AG20443 (cell line): ENCODE measurements at places on chromosomes 11 and 22.

GRCh38 chr22:21446128-21446826, 20.9 kb upstream of the TMEM191C start:
- no peak for DNase-seq

DNA sequence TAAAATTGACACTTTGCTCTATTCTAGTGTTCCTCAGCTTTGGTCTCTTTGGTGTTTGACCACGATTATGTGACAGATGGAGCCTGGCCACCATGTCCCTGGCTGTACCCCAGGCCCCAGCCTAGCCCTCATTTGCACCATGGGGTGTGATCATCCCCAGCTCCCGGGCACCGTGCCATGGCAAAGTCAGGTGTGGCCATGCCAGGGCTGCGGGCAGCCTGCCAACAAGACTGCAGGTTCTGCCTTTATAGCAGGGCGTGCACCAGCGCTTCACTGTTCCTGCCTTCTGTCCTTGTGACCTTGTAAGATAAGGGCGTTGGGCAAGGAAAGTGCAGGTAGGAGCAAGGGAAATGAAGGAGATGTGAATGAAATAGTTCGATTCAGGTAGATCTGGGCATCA, 22.4 kb upstream of the APOBEC3A start:
- no peak for DNase-seq

GRCh38 chr11:12840871-12841660, 166.8 kb downstream of the TEAD1 start:
- no peak for DNase-seq

- no peak for DNase-seq
These were observed 24.5 kb upstream of the MMP8 start for GRCh38 chr11:102749101-102749722.

DNA sequence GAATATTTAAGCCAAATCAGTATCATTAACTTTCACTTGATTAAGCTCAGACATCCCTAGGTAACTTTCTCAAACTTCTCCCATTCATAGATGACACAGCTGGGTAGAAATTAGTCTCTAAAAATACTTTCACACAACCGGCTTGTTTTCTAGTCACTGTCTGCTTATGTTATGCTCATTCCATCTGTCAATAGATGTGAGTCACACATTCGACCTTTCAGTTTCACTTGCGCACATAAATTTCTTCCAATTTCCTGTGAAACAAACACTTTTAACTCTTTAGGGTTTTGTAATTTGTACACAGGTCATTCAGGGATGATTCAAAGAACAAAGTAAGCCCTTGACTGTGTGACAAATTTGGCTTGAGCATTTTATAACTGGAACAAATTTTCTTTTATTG, 723.0 kb downstream of the KCNA4 start:
- DNase-seq: peak; percentile 43

DNA sequence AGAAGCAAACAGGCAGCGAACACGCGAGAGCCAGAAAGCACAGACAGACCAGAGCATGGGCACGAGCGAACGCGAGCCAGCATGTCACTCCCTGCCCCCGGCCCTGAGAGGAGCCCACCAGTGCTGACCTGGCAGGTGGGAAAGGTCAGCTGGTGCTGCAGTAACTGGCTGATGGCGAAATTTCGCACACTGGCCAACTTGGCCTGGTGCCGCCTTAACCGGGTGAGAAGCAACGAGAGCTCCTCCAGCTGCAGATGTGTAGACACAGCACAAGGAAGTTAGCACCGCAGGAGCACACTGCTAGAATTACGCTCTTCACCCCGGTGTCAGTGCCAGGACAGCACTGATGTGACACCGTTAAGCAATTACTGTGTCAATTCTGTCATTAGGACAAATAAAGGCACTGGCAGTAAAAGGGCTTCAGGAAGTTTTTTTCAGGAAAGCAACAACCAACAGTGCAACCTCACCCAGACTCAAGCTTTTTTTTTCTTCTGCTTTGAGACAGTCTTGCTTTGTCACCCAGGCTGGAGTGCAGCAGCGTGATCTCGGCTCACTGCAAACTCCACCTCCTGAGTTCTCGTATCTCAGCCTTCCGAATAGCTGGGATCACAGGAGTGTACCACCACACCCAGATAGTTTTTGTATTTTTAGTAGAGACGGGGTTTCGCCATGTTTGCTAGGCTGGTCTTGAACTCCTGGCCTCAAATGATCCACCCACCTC, 76.8 kb downstream of the C11orf58 start:
- peak; percentile 75 for DNase-seq

DNA sequence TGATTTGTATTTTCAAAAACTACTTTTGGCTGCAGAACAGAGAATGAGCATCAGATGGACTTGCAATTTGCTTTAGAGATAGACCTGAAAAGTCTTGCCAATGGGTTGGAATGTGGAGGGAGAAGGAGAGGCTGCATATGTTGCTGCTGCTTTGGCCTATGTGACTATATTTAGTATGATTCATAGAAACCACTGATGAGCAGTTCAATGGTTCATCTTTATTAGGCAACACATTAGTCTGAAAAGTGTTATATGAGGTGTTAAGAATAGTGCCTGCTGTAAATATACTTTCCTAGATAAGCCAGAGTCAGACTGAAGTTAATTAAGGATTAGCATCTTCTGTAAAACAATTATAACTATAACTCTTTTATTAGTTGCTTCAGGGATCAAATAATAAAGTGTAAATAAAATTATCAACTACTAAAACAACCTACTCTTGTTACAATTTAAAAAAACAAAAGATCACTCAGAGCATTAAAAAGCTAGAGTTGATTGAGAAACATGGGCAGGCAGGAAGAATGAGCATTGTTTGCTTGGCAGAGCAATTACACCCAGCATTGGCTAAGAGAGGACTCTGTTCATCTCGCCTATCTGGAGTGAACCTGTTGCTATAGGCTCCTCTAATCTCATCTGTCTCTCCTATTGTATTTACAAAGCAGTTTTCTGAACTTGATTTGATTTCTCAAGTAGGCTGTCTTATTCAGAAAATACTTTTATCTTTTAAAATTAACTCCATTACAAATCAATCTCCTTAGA, 36.3 kb downstream of the HORMAD2 start:
- peak; percentile 57 for DNase-seq

GRCh38 chr11:80593648-80594374, 1153.0 kb upstream of the TENM4 start:
- DNase-seq: no peak

- DNase-seq: peak; percentile 50
These were observed 23.0 kb downstream of the CRKL start for GRCh38 chr22:20940186-20940651.

DNA sequence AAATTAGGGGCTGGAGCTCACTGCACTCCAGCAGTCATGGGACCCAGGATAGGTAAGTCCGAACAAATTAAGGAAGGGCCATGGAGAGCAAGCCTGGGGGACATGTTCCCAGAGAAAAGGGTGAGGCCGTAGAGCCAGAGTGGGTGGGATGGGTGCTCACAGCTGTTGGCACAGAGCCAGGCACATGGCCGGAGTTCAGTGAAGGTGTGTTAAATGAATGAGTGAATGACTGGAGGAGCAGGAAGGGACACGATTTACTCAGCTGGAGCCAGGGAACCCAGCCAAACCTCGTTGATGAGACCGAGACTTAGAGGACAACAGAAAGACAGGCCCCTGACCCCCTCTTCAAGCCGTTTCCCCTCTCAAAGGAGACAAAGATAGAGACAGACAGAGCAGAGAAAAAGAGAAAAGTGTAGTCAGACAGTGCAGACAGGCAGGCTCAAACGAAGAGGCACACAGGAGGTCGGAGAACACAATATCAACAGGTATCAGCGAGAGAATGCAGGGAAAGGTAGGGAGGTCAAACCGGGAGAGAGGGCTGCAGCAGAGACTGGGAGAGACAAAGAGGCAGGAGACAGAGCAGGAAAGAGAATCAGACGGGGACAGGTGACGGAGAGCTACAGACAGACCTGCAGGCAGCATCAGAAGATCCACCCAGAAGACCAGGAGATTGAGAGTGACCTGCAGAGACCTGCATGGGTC, 590 bp downstream of the SLCO2B1 start:
- no peak for DNase-seq

- peak; percentile 56 for DNase-seq
These were observed 60.6 kb downstream of the NXPE2 start for GRCh38 chr11:114738954-114739353.

DNA sequence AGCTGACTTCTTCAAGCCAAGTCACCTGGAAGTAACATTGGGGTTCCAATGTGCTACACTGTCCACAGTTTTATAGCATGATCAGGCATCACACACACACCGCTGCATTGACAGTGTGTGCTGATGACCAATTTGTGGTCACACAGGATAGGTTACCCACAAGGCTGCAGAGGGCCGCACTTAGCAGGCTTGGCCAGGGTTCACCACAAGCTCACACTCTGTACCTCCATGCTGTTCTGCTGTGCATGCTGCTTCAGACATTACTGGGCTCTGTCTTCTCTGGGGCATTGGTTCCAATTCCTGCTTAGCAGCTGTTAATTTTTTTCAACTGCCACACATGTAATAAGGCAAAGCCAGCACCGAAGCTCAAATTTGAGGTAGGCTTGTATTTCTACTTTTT, 11.0 kb upstream of the NRIP3 start:
- no peak for DNase-seq

- DNase-seq: peak; percentile 37
These were observed 43.6 kb downstream of the TENM4 start for GRCh38 chr11:79397252-79397651.

GRCh38 chr11:86490582-86490981, 115.9 kb downstream of the CCDC81 start:
- DNase-seq: no peak

- peak; percentile 53 for DNase-seq
These were observed 11.0 kb upstream of the MS4A6A start for GRCh38 chr11:60193687-60194433.

- DNase-seq: no peak
These were observed 410.4 kb downstream of the TENM4 start for GRCh38 chr11:79030448-79030847.

GRCh38 chr22:40329466-40329865, 16.8 kb upstream of the ADSL start:
- no peak for DNase-seq

- no peak for DNase-seq
These were observed 7.2 kb downstream of the FAM118A start for GRCh38 chr22:45316796-45317526.

- DNase-seq: peak; percentile 92
These were observed 32.1 kb downstream of the A4GALT start for GRCh38 chr22:42688241-42689211.

DNA sequence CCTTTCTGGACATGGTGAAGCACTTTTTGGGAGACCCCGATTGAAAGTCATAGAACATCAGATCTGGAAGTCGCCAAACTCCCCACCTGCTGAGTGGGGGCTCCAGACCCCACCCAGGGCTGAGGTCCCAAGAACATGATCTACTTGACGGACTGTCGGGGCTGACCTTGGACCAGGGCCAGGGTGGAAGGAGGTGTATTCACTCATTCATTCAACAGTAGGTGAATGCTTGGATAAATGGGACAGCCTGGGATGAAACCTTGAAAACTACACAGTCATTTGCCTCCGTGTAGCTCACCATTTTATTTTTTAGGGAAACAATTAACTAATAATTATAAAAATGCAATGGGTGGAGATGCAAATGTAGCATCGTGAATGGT, 629.0 kb downstream of the BRD1 start:
- no peak for DNase-seq

GRCh38 chr11:820655-821511, 2.2 kb downstream of the PNPLA2 start:
- DNase-seq: peak; percentile 89

DNA sequence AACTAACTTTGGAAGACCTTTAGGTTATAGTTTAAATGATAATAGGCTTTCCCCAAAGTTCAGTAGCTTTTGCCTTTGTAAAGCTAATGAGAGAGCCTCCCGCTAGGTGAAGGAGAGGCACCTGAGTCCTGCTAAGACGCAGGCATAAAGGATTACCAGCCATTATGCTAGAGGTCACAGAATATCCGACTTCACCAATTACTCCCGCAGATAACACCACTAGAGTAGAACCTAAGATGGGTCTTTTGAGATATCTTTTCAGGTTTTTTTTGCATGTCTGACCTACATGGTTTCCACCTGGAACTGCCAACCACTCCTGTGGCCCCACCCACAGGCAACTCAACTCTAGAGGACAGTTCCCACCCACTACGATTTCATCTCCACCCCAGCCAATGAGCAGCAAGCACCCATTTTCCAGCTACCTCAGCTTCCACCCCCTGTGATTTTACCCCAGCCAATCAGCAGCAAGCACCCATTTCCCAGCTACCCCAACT, 314.3 kb downstream of the BRD1 start:
- DNase-seq: no peak
